NCI-H1436 treated with DMSO at 0.1 percent for 48 hours (cell line): ENCODE measurements at places on chromosomes 1 and 21.

DNA sequence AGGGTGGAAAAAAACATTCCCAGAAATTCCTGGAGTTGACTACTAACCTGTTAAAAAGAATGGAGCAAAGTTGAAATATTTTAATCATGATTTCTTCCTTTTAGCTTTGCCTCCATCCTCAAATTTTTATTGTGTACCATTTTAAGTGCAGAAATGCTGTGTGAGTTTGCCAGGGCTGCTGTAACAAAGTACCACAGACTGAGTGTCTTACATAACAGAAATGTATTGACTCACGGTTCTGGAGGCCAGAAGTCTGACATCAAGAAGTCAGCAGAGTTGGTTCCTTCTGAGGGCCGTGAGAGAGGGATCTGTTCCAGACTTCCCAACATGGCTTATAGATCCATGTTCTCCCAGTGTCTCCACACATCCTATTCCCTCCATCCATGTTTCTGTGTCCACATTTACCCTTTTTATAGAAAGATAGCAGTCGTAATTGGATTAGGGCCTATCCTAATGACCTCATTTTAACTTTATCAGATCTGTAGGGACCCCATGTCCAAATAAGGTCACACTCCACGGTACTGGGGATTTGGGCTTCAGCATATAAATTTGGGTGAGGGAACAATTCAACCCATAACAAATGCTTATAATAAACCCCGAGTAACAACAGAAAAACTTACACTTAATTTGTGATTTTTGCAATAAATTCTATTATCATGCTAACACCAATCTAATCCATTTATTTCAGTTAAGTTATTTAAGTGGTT is 12.7 kb downstream of the SNX7 start:
- no peak for DNase-seq

DNA sequence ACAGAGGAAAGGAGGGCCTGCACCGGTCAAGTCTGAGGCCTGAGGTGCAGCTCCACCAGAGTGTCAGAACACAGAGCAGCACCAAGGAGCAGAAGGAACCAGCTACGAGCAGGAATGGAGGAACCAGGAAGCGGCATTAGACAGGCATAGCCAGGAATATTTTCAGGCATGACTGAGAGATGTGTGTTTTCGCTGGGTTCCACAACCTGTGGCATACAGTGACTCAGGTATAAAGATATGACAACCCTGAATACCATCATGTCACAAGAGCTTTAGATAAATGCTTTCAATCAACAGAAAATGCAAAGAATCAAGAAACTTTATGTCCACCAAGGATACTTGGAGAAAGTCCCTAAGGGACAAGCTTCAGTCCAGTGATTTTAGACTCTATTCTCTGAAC is 189.3 kb upstream of the NRIP1 start:
- no peak for DNase-seq

- DNase-seq: no peak
Measured at GRCh38 chr1:22852144-22852655, 120.5 kb downstream of the LACTBL1 start.

GRCh38 chr1:94481473-94481933 is 60.1 kb downstream of the F3 start:
- DNase-seq: peak; percentile 2

GRCh38 chr1:178871551-178872320 is 859 bp upstream of the ANGPTL1 start:
- DNase-seq: no peak

DNA sequence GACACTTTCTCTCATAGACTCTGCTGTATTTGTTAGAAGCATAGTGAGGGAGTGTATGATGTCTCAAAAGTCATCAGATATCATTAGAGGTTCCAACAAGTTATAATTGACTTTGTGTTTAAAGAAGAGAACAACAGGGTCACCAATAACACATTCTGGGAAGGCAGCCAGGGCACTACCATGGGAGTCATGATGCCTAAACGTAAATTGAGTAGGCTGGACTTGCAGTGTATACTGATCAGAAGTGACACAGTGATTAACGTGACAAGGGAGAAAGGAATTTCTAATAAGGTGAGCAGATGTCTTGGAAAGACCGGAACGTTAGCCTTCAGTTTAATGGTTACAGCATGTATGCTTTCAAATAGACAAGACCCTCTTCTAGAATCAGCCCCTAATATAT is 973.2 kb downstream of the NCAM2 start:
- no peak for DNase-seq

DNA sequence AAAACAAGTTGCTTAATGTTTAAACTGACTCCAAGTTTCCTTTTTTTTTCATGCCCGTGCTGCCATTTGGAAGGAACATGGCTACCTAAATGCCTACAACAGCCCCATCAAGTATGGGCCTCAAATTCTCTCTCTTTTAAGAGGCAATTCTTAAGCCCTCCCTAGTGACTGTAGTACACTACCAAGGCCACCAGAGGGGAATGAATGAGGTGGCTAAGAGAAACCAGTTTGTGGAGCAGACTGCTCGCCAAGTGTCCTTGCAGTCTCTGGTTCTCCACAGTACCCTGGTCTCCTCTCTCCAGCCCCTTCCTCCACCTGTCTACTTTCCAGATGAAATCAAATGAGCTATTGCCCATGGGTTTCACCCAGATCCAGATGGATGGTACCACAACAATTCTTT is 1809.6 kb downstream of the BRINP3 start:
- DNase-seq: no peak

DNA sequence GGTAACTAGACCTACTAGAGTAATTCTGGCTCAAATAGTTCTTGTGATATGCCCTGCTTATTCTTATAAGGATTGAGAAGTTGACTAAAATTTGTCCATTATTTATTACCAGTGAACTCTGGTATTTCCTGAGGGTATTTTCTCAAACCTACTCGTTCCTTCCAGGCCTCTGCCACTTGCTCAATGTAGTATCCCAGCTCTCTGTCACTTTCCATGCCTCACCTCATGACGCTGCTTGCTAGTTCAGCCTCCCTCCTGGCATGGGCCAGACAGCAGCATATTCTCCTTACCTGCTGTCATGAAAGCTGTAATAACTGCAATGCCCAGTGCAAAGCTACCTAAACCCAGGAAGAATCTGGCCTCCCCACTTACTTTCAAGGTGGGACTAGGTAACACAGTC is 602.9 kb upstream of the ADAMTS5 start:
- DNase-seq: no peak

- DNase-seq: no peak
Measured at GRCh38 chr1:64867266-64867665, 99.1 kb downstream of the JAK1 start.

DNA sequence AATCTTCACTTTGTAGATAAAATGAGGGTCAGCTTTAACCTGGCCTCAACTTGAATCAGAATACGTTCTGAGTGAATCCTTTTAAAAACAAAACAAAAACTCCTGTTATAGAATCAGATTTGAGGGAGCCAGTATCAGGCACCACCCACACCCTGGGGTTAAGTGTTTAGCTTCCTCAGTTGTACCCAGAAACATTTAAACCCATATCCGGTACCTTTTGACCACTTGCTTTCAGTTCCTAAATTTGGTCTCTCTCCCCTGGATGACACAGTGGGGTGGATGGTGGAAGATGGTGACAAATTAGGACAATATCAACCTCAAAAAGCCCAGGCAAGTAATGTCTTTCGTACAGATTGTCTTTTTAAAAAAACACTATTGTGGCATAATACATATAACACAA is 10.4 kb downstream of the KLHDC7A start:
- DNase-seq: no peak

GRCh38 chr1:229991104-229991513 is 75.9 kb upstream of the GALNT2 start:
- DNase-seq: no peak

DNA sequence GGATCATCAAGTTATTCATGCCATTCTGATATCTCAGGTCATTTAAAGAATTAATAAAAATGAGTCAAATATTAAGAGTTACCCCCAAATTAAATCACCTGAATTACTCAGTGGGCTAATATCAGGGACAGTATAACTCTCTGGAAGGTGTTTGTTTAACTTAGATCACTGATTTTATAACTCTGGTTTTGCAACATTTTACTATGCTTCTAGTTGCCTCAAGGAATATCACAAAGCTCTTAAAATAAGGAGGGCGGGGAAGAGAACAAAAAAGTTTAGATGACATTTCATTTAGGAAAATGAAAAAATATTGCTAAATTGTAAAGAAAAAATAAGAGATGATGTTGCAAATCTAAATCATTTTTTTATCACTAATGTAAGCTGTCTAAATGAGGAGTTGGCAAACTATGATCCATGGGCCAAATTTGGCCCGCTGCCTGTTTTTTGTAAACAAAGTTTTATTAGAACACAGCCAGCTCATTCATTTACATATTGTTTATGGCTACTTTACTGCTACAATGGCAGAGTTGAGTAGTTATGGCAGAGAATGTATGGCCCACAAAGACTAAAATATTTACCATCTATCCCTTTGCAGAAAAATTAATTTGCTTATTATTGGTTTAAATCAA is 31.9 kb upstream of the SLC19A2 start:
- DNase-seq: no peak

- no peak for DNase-seq
Measured at GRCh38 chr1:201456499-201457309, 12.3 kb downstream of the PHLDA3 start.
